ENCODE measurements at places on chromosomes 5 and 9.

GRCh38 chr5:134227776-134228175 is 1.9 kb upstream of the PPP2CA start:
- DNase-seq, result no peak

- no peak for DNase-seq
These were observed 205.1 kb upstream of the SGCD start for GRCh38 chr5:156121882-156122281.

GRCh38 chr9:126482361-126483044 is 131.2 kb upstream of the LMX1B start:
- no peak for DNase-seq

GRCh38 chr5:73615085-73615484 is 10.9 kb upstream of the ARHGEF28 start:
- no peak for DNase-seq

DNA sequence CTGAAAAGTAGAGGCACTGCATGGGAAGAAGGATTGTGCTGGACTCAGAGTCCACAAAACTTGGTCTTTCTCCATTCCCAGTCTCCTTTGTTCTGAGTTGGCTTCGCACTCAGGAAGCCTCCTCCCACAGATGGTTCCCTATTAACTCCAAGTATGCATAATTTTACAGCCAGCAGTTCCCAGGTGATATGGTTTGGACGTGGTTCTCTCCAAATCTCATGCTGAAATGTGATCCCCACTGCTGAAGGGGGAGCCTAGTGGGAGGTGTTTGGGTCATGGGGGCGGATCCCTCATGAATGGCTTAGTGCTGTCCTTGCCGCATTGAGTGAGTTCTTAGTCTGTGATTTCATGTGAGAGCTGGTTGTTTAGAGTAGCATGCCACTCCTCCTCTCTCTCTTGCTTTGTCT is 86.6 kb downstream of the FEM1C start:
- DNase-seq, result no peak

DNA sequence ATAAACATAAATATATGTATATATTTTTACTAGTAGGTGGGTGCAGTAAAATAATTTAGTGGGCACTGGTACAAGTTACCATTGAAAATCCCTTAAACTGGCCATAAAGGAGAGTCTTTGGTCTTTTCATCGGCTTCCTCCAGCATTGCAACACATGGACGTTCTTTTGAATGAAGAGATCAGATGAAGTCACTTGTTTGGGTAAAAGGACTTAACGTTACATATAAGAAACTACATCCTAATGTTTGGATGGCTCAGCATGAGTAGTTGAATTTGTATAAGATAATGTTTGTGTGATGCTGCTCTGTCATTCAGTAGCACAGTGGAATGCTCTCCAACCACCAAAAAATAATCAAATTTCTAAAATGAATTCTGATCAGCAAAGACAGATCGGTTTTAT is 31.6 kb downstream of the AFAP1L1 start:
- no peak for DNase-seq

GRCh38 chr9:98880311-98881015 is 63.2 kb upstream of the COL15A1 start:
- no peak for DNase-seq

DNA sequence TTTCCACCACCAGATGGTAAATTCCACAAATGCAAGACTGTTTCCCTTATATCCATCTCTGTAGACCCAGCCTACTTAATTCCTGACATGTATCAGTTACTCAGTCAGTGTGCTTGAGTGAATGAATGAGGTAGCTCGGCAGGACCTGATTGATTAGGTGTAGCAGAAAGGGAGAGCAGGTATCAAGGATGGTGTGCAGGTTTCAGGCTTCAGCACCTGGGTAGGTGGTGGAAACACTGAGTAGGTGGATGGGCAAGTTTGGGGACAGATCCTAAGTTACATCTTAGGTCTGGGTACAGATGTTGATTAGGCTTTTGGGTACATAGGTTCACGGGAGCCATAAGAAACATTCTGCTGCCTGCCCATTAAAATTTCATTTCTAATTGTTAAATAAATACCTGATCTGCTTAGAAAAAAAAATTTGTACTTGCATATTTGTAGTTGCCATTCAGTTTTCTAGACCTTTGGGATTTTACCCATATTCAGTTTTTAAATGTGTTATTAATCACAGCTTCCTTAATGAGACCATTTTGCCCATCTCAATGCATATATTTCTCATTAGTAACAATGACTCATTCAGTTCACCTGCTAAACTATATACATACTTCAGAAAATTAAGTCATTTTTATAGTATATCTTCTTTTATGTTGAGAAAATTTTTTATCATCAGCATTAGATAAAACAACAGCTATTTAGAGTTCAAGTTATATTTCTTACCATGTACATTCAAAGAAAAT is 111.8 kb downstream of the INIP start:
- DNase-seq, result no peak

GRCh38 chr5:176339304-176339703 is 22.3 kb downstream of the KIAA1191 start:
- DNase-seq, result no peak

- no peak for DNase-seq
These were observed 215.8 kb upstream of the DAB2 start for GRCh38 chr5:39640552-39640951.

DNA sequence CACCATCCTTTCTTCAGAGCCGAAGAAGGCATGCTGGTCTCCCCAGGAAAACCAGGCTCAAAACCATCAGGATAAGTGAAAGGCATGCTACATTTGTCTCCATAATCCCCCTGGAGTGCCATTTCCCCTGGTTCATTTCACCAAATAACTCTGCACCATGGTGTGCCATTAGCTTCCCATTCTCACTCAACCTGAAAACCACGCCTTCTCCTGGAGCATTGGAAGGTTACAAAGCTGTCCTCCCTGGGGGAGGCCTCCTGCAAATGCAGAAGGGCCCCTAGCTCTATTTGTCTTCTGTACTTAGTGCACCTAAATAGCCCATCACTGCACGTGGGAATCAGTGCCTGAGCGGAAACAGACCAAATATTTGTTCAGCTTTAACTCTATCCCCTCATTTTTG is 90.2 kb upstream of the ICE1 start:
- no peak for DNase-seq

- no peak for DNase-seq
These were observed 6.2 kb upstream of the ORM1 start for GRCh38 chr9:114316605-114317230.

DNA sequence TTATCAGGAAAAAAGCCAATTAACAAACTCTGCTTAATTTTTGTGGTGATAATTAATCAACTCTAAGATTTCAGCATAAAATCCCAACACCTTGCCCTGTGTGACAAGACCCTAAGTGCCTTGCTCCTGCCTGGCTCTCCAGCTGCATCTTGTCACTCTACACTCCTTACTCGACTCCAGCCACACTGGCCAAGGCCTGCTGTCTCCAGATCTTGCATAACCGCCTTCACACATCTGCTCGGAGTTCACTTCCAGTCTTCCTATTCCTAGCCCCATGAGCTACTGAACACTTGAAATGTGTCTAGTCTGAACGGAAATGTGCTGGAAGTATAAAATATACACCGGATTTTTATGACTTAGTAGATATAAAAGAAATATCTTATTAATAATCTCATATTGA is 259.6 kb downstream of the EPB41L4A start:
- DNase-seq, result no peak

DNA sequence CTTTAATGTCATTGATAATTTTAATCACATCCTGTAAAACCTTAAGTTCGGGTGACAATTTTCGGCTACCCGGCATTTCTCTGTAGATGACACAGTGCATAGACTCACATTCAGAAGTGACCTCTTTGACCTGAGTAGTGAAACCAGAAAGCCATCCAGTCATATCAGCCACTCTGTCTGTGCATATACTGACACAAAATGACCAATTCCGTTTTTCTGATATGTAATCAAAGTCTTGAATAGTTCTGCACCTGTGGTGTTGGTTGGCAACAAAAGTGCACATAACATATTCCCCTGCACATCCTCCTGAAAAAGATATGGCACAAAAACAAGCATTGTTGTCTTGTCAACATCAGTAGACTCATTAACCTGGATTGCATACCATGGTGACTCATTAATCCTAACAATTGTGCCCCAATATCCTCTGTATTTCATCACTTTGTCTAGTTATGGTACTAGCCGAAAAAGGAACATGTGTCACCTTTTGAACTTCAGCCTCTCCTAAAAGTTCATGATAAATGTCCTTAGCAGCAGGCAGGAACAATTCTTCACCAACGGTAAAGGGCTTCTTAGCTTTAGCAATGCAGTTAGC is 4.6 kb upstream of the HNRNPA0 start:
- DNase-seq, result no peak

DNA sequence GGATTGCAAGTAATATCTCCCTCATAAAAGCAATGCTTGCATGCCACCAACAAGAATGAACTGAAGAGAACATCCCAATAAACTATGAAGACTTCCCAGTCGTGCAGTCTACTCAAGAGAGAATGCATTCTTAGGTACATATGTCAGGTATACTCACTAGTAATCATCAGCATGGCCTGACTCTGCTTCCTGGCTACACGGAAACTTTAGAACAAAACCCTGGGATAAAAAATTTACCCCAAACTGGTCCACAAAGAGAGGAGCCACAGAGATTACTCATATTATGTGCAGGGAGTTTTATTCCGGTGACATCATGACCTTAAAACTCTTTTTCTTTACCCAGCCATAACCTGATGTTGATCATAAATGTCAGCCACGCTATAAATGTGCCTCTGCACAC is 57.5 kb upstream of the PAPPA start:
- no peak for DNase-seq

DNA sequence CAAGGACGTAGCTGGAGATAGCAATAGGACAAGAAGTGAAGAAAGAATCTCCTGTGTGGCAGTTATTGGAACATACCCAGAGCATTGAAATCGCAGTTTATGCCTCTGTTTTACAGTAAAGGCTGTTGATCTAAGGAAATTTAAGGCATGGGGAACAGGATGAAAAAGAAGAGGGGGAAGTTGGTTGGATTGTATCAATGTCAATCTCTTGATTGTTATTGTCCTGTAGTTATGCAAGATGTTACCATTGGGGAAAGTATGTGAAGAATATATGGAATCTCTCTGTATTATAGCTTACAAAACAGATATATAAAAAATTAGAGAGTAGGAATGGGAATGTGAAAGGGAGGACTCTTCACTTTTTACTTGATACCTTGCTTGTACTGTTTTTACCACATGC is 195.6 kb upstream of the NREP start:
- DNase-seq, result no peak

DNA sequence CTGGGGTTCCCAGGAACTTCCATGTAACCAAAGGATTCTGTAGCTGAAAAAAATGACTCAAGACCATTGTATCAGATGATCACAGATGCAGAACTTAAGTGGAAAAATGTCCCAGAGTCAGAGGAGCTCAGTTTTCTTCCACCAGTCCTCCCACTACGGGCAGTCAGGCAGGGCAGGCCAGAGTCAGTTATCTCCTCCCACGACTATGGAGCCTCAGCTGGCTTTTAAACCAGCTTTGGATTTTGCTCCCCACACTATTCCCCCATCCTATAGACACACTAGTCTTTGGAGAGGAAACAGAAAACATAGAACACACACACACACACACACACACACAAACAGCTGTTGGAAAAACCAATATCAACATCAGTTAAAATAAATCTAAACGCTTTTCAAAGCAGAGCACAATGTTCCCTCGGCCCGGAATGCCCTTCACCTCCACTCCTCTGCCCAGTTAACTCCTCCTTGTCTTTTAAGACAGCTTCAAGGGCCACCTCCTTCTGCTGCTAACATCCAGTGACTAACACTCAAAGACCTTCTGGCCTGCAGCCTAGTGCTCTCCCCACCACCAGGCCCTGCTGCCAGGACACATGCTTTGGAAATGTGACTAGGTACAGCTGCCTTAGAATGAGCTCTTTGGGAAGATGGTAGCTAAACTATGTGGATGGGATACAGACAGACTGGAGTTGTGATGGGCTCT is 56.8 kb downstream of the NIPAL4 start:
- no peak for DNase-seq

- DNase-seq, result no peak
These were observed 133.8 kb downstream of the ARHGEF28 start for GRCh38 chr5:73759771-73760170.

DNA sequence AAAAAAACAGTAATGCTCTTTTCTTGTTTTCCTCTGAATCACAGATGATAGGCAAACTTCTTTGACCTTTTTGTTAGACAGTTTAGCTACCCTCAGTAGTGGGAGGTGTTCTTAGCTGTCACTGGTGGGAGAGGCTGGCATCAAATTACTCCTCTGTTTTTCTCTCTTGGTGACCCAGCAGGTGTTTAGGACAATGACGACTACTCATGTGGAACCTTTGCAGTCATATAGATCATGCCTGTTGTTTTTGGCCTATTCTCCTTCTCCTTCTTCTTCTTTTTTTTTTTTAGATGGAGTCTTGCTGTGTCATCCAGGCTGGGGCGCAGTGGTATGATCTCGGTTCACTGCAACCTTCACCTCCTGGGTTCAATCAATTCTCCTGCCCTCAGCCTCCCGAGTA is 15.4 kb upstream of the NPR2 start:
- no peak for DNase-seq

DNA sequence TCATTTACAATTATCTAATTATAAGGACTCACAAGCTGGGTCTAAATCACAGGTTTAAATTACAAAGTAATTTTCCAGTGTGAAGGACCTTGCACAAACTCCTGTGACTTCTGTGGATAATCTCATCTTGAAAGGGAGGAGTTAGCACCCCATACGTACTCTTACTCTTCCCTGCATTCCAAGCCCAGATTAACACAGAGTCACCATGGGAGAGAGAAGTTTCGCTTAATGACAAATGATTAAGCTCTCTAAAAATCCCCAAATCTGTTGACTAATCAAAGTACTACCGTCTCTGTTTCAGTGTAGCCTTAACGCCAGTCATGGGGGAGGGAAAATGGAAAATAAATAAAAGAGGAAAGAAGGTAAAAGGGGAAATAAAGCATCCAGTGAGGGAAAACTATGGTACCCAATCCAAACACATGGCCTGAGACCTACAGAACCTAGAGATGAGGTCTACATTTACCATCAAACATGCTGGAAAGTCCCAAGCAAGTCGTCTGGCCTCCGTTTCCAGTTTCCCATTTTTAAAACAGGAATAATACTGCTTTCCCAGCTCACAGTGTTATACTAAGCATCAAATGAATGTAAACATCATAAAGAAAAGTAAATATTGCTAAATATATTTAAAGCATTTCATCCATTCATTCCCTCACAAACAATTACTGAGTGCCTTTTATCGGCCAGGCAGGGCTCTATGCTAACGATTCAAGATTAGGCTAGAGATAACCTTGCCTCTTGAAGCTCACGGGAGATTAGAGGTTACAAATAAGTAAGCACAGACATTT is 63.2 kb downstream of the PCA3 start:
- DNase-seq, result no peak
